ENCODE measurements at places on chromosomes 1 and 21. TPM values are rescaled to one million over a fixed set of nuclear protein-coding genes. Genes with fewer than 3 reads are reported as not detected.

- DNase-seq: no peak
- H3K36me3 ChIP-seq: no peaks in the 10 kb centered on the region
- H3K27ac ChIP-seq: no peak overlapping the region
- no peak overlapping the region for H3K4me3 ChIP-seq
- H3K4me1 ChIP-seq: peaks cover 7% of the 10 kb centered on the region
Observed at GRCh38 chr21:38912102-38912629, 106.4 kb downstream of the ETS2 start.

DNA sequence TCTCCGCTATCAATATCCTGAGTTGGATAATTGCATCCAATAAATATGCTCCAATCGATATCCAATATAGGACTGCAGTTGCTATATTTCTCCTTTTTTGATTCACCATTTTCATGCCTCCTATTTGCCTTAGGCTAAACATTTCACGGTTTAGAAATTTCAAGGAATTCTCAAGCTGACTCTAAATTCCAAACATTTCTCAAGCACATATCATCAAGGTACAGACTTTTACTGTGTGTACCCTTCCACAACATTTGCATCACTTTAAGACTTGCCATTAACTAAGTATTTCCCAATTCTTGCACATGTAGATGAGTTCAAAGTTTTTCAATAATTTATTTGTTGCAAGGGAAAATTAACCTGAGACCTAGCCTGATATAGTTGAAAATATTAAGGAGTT is 795.2 kb upstream of the TMPRSS15 start:
- no peaks in the 10 kb centered on the region for H3K4me1 ChIP-seq
- no peaks in the 10 kb centered on the region for H3K36me3 ChIP-seq
- H3K4me3 ChIP-seq: no peak overlapping the region
- no peak for DNase-seq

DNA sequence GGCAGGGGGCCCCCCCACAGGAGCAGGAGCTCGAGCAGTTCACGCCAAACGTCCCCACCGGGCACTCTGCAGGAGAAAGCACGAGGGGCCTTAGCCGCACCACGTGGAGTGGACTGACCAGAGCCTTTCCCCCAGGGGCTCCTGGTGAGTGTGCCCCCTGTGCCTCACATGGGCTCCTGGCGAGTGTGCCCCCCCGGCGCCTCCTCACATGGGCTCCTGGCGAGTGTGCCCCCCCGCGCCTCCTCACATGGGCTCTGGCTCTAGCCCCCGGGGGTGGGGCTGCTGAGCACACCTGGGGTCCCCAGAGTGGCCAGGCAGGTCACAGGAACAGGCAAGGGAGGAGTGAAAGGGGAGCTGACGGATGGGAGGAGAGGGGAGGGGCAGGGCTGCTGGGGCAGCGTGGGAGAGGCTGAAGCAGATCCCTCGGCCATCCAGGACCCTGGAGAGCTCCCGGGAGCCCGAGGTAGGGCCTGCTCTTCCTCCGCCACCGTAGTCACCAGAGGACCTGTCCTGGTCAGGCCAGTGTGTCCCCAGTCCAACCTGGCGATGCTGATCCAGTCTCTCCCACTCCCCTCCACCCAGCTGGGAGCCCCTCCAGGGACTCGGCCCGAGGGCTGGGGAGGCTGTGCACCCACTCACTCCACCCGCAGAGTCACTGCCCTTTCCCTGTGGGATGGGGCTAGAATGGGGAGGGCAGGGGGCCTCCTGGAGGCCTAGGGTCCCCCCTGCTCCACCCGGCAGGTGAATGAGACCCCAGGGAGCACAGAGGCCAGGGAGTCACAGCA is 47.6 kb downstream of the ARHGEF16 start:
- no peak overlapping the region for H3K27ac ChIP-seq
- peak; percentile 69 for DNase-seq
- H3K27me3 ChIP-seq: peaks cover 17% of the 10 kb centered on the region
- no peaks in the 10 kb centered on the region for H3K4me1 ChIP-seq

- H3K36me3 ChIP-seq: peaks cover 7% of the 10 kb centered on the region
- no peak overlapping the region for H3K4me3 ChIP-seq
- H3K27me3 ChIP-seq: no peaks in the 10 kb centered on the region
- no peaks in the 10 kb centered on the region for H3K4me1 ChIP-seq
- DNase-seq: no peak
Observed at GRCh38 chr1:92583821-92584760, 97.4 kb upstream of the GFI1 start.

The OR2T35 gene
- total RNA-seq: not detected

- no peak for DNase-seq
- peaks cover 12% of the 10 kb centered on the region for H3K27me3 ChIP-seq
- no peaks in the 10 kb centered on the region for H3K36me3 ChIP-seq
- H3K4me1 ChIP-seq: peaks cover 15% of the 10 kb centered on the region
- no peak overlapping the region for H3K4me3 ChIP-seq
Observed at GRCh38 chr1:201354901-201355295, 22.6 kb downstream of the TNNT2 start.

The CACNA1S gene
- 0.08 TPM for total RNA-seq

DNA sequence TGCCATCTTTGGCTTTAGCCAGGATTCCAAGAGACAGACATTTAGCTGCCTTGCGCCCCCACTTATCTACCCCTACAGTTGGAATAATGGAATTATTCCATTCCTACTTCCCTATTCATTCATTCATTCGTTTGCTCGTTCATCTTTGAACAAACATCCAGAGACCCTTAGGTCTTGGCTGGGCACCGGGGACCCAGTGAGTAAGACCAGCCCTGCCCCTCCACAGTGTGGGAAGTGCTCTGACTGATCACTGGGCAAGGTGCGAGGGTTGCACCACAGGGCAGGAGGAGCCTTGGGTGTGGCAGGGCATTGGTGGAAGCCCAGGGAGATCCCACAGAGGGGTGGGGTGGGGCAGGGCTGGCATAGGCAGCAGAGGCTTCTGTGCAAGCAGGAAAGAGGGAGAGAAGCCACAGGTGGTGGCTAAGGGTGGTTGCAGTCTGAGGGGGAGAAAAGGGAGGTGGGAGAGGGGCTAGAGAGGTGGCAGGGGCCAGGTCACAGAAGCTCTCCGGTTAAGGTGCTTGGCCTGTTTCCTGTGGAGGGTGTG is 35.0 kb upstream of the TMEM61 start:
- H3K4me1 ChIP-seq: no peaks in the 10 kb centered on the region
- H3K36me3 ChIP-seq: no peaks in the 10 kb centered on the region
- H3K27ac ChIP-seq: no peak overlapping the region
- no peak for DNase-seq

DNA sequence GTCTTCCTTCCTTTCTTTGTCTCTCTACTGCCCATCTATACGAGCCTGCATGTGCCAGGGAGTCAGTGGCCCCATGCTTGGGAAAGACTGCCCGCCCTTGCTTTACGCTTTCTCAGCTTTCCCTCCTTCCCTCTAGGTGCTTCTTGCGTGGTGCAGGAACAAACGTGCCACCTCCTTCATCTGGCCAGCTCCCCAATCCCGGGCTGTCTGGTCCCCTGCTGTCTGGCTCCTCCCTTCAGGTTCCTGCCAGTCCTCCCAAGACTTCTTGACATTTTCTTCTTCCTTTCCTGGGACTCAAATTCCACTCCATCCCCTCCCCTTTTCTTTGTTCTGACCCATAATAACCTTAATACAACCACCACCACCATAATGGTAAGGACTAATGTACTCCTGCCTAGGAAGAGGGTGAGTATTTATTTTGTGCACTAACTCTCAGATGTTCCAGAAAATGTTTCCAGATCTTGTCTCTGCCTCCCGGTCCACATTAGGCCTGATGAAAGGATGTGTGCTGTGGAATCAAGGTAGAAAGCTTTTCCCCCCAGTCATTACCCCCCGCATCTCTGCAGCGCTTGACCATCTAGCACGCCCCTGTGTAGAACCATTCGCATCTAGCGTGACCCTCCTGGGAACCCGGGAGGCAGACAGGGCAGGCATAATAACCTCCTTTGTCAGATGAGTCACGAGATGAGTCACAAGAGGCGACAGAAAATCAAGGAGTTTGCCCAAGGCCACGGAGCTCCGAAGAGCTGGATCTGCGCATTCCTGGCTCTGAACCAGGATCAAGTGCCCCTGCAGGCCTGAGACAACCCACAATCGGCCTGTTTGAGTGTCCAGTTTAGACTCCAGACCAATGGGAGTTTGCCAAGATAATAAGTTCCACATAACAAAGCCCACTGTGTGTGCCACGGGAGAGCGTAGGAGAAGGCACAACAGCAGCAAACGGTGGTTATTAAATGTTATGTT is 60.1 kb upstream of the NEK2 start:
- DNase-seq: no peak
- H3K4me3 ChIP-seq: no peak overlapping the region
- H3K4me1 ChIP-seq: peaks cover 9% of the 10 kb centered on the region
- H3K27me3 ChIP-seq: peaks cover 9% of the 10 kb centered on the region
- H3K36me3 ChIP-seq: no peaks in the 10 kb centered on the region
- H3K27ac ChIP-seq: no peak overlapping the region

GRCh38 chr1:94100129-94100784 is 20.7 kb downstream of the ABCA4 start:
- peaks cover 11% of the 10 kb centered on the region for H3K27me3 ChIP-seq
- H3K4me3 ChIP-seq: no peak overlapping the region
- DNase-seq: no peak
- no peaks in the 10 kb centered on the region for H3K36me3 ChIP-seq

GRCh38 chr1:27001570-27002360 is 8.3 kb downstream of the TRNP1 start:
- peaks cover 10% of the 10 kb centered on the region for H3K4me1 ChIP-seq
- H3K27me3 ChIP-seq: peaks cover 5% of the 10 kb centered on the region
- H3K36me3 ChIP-seq: no peaks in the 10 kb centered on the region
- no peak overlapping the region for H3K27ac ChIP-seq

- DNase-seq: no peak
- H3K27me3 ChIP-seq: peaks cover 1% of the 10 kb centered on the region
- no peak overlapping the region for H3K27ac ChIP-seq
- H3K4me1 ChIP-seq: peaks cover 2% of the 10 kb centered on the region
- H3K4me3 ChIP-seq: no peak overlapping the region
Observed at GRCh38 chr21:41997657-41998056, 12.5 kb downstream of the ZBTB21 start.

DNA sequence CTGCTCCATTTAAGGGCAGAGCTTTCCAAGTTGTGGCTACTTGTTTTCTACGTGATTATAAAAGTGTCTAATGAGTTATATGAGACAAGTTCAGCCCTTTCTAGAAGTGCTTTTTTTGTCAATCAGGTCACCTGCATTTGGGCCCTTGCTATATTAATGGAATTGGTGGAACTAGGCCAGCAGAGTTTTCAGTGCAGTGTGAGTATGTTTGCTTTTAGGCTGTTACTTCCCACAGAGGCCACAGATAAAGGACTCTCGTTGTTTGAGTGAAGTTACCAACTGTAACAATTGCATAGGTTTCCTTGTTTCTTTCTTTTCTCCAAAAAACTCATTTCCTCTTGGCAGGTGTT is 10.9 kb downstream of the SMAP2 start:
- peaks cover 2% of the 10 kb centered on the region for H3K27me3 ChIP-seq
- H3K4me3 ChIP-seq: no peak overlapping the region
- H3K27ac ChIP-seq: no peak overlapping the region
- peaks cover 10% of the 10 kb centered on the region for H3K36me3 ChIP-seq

DNA sequence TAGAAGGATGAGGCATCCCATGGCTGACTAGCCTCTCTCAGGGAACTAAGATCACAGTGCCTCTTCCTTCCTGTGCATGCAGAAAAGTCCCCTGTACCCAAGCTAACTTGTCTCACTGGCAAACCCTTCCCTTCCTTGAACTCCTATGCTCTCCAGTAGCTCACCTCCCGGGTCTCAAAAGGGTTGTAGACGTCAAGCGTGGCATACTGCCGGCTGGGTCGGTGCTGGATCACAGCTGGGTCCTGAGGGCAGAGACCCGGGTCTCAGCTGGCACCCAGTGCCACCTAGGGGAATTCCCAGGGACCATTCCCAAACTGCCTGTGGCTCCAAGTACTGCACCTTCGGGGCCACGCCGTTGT is 688 bp downstream of the SCAMP3 start:
- H3K27ac ChIP-seq: peak overlapping the region; percentile 80
- peaks cover 11% of the 10 kb centered on the region for H3K27me3 ChIP-seq
- DNase-seq: no peak
- H3K4me1 ChIP-seq: peaks cover 23% of the 10 kb centered on the region
- H3K36me3 ChIP-seq: peaks cover 56% of the 10 kb centered on the region
- H3K4me3 ChIP-seq: peak overlapping the region; percentile 95

GRCh38 chr21:14824126-14824525 is 240.7 kb downstream of the NRIP1 start:
- no peaks in the 10 kb centered on the region for H3K36me3 ChIP-seq
- no peak overlapping the region for H3K4me3 ChIP-seq
- H3K4me1 ChIP-seq: no peaks in the 10 kb centered on the region

The TAF12 gene
- total RNA-seq: 17.0 TPM

- no peaks in the 10 kb centered on the region for H3K36me3 ChIP-seq
- H3K27me3 ChIP-seq: peaks cover 17% of the 10 kb centered on the region
- H3K27ac ChIP-seq: no peak overlapping the region
- H3K4me1 ChIP-seq: peaks cover 13% of the 10 kb centered on the region
- H3K4me3 ChIP-seq: peak overlapping the region; percentile 77
Observed at GRCh38 chr1:40313958-40314720, 2.9 kb downstream of the COL9A2 start.
